ENCODE measurements at places on chromosomes 4 and X. TPM values are rescaled to one million over a fixed set of nuclear protein-coding genes. Genes with fewer than 3 reads are reported as not detected.

CCDC160 gene
- not detected for total RNA-seq

DSPP gene
- total RNA-seq, result not detected

- DNase-seq, result no peak
These were observed 178.4 kb upstream of the IRS4 start for GRCh38 chrX:108914791-108915190.

DNA sequence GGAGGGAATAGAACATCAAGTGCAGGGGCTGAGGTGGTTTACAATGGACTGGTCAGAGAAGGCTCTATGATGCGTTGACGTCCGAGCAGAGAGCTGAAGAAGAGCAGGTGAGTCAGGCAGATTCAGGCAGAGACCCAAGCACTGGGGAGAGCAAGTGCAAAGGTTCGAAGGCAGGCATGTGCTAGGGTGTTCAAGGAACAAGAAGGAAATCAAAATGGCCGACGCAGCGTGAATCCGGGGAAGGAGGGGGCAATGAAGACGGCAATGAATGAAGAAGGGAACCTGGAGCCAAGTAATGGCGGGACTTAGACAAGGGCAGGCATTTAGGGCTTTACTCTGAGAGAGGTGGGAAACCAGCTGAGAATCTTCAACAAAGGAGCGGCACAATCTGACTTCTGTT is 56.8 kb upstream of the DCTD start:
- no peak for DNase-seq

GRCh38 chr4:146346276-146346675 is 131.9 kb downstream of the REELD1 start:
- DNase-seq, result no peak

DNA sequence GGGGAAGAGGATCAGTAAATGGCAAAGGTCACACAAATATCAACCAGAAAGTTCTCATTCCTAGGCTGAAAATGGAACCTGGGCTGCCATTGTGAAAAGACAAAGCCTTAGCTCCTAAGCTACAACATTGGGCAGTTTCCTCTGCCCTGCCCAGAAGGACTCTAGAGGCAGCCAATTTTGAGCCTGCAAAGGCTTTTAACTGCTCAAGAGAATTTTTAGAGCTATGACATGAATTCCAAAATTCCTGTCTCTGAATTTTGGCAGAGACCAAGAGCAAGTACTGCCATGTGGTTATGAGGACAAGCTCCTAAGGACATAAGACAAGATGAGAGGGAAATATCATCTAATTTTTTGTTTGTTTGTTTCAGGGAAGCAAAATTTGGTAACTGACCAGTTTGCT is 29.6 kb upstream of the IGFBP7 start:
- DNase-seq, result no peak

GRCh38 chr4:41715155-41715554 is 33.4 kb downstream of the PHOX2B start:
- DNase-seq, result no peak

Measured in SK-MEL-5 (cell line).